ENCODE measurements at places on chromosomes 7 and 10. TPM values are rescaled to one million over a fixed set of nuclear protein-coding genes. Genes with fewer than 3 reads are reported as not detected.
A peak's percentile ranks its signal among the peaks of the same experiment; 100 is the strongest.

GRCh38 chr7:140458916-140459315 is 20.4 kb downstream of the MKRN1 start:
- no peak for DNase-seq

GRCh38 chr7:96887426-96887825 is 117.9 kb upstream of the DLX6 start:
- DNase-seq, result no peak

DNA sequence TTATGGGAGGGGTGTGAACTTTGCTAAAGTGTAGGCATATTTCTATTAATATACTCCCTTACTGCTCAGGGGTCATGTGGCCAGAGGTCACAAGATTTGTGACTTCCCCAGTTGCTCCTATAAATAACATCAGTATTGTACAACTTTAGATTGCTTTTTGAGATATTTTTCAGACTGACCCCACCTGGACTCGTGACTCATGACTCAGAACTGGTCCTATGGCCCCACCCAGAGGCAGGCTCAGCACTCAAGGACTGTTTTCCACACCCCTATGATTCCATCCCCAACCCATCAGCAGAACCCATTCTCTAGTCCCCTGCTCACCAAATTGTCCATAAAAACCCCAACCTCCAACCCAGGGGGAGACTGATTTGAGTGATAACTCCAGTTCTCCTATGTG is 2.7 kb upstream of the CUL2 start:
- DNase-seq, result no peak

Gene GIMAP7
- total RNA-seq, result not detected

DNA sequence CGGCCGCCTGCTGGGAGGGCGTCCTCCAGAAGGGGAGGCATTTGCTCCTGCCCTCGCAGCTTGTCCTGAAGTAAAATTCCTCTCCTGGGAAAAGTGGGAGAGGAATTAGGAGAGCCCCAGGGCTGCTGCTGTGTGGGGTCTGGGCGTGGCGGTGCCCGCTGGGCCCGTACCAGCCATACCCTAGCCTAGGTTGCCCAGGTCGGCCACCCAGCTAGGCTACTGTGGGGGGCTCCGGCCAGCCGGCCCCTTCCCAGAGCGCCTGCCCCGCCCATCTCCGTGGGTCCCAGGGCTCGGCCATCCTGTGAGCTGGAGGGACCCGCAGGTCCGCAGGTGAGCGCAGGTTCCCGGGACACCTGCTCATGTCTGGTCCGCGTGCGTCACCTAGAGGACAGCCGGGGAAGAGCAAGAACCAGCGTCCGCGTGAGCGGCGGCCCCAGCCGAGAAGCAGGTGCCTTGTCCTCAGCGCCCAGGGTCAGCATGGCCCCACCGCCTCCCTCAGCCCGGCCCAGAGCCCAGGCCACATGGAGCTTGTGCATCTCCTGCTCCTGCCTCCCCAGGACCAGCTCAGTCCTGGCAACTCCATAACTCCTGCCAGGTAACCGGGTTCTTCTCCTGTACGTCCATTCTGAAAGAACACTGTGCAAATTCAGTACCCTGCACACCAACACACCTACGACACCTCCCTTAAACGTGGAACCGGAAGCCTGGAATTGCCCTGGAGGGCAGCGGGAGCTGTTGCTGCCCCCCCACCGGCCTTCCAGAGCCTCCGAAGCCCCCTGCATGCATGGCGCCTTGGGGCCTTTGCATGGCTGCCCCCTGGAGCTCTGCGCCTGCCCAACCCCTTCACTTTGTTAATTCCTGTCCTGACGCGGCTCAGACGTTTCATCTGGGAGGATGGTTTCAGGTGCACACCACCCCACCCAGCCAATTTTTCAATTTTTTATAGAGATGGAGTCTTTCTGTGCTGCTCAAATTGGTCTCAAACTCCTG is 22.8 kb upstream of the FOXL3 start:
- DNase-seq, result no peak

- peak; percentile 68 for DNase-seq
These were observed 373.5 kb downstream of the RPS24 start for GRCh38 chr10:78407009-78407711.

GRCh38 chr10:80411267-80411668 is 2.9 kb downstream of the PRXL2A start:
- peak; percentile 38 for DNase-seq

- DNase-seq, result no peak
These were observed 15.0 kb downstream of the MTERF1 start for GRCh38 chr7:91865511-91865910.

DNA sequence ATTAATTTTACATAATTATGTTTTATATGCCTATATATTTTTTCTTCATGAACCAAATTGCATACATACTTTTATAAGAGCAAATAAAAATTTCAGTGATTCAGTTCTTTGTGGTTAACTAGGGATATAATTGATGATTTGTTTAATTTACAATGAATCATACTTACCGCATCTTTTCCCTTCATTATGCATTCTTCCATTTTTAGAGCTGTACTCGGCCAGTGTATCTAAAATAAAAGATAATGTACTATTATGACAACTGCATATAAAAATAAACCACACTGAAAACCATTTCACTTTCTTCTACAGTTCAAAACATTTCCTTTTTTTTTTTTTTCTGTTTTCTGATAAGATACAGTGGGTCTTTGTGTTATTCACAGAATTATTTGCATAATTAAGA is 179.9 kb downstream of the SEMA3E start:
- DNase-seq, result no peak

DNA sequence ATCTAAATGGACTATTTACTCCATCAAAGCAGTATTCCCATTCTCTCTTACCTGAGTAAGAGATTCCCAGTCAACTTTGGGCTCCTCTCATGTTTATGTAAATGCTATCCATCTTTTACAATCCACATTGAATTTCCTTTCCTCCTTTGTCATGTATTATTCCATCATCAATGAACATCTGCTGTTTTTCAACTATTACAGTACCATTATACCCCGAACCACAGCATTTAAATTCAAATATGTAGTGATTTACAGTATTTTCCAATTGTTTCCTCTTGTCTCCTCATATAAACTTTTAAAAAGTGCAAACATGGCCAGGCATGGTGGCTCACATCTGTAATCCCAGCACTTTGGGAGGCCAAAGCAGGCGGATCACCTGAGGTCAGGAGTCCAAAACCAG is 20.3 kb downstream of the PCLO start:
- no peak for DNase-seq

DNA sequence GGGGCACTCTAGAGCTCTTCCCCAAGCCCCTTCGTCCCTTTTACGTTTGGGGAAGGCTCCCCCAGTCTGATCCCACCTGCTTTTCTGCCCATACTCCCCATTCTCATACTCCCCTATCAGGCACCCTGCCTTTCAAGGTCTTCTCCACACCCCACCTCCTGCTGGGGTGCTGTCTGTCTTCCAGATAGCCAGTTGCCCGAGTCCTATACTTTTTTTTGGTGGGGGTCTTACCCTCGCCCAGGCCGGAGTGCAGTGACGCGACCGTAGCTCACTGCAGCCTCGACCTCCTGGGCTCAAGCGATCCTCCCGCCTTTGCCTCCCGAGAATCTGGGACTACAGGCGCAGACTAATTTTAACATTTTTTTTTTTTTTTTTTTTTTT is 775 bp upstream of the ABHD11 start:
- no peak for DNase-seq

GRCh38 chr7:33556472-33556871 is 348.9 kb upstream of the BMPER start:
- no peak for DNase-seq

Data from PC-9 (cell line).